ENCODE measurements at places on chromosomes 3 and 15. TPM values are rescaled to one million over a fixed set of nuclear protein-coding genes. Genes with fewer than 3 reads are reported as not detected.

The TEX55 gene
- not detected for total RNA-seq

The GABRR3 gene
- total RNA-seq, result not detected

The CFAP100 gene
- total RNA-seq, result 55.4 TPM

The PLA2G4D gene
- total RNA-seq, result not detected

The ACKR4 gene
- total RNA-seq, result 7.2 TPM

The TRPM1 gene
- not detected for total RNA-seq

The PARP9 gene
- total RNA-seq, result 60.8 TPM

The MITF gene
- 27.7 TPM for total RNA-seq

DNA sequence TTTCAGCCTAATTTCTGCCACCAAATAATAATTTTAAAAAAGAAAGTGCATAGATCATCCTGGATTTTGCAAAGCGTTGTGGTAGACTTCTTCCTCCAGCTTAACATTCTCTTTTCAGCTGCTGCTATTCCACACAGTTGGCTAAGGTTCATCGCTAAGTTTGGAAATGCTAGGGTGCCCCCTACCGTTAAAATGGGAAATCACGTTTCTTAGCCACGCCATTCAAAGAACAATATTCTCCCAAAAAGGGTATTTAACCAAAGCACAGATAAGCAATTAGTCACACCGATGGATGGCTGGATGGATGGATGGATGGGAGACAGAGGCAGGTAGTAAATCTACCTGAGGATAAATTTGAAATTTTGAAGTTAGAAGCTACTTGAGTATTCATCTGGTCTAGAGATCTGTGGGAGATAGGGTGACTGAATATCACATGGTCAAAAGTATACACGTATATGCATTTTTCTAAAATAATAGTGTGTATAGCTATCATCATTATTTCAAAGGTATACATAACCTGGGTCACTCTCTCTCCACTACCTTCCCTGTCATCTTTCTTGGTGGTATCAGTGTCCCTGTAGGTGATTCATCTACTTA lies 67.2 kb downstream of the EFHB start:
- no peaks in the 10 kb centered on the region for H3K27me3 ChIP-seq
- no peaks in the 10 kb centered on the region for H3K4me1 ChIP-seq
- H3K36me3 ChIP-seq, result no peaks in the 10 kb centered on the region
- no peak overlapping the region for H3K4me3 ChIP-seq

GRCh38 chr3:134892761-134893160 lies 97.7 kb downstream of the EPHB1 start:
- H3K27ac ChIP-seq, result no peak overlapping the region
- no peaks in the 10 kb centered on the region for H3K27me3 ChIP-seq
- no peak overlapping the region for H3K4me3 ChIP-seq
- DNase-seq, result no peak
- H3K36me3 ChIP-seq, result no peaks in the 10 kb centered on the region

DNA sequence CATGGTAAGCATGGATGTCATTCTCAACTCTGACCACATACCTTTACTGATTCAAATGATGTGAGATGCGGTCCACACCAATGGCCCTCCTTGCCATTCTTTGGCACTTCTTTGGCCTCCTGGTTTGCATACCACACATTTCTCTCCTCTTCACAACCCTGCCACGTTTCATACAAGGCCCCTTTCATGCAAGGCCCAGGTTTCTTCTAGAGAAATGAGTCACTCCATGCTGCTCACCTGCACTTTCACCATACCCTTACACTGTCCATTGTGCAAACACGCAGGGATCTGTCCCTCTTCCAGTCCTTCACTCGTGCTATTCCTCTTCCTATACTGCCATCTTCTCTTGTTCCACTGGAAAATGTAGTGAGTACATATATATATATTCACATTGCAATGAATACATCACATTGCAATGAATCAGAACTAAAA lies 24.4 kb upstream of the SLC24A5 start:
- H3K27me3 ChIP-seq, result no peaks in the 10 kb centered on the region
- no peaks in the 10 kb centered on the region for H3K4me1 ChIP-seq
- H3K27ac ChIP-seq, result no peak overlapping the region
- DNase-seq, result no peak

- H3K4me1 ChIP-seq, result peaks cover 19% of the 10 kb centered on the region
- no peak overlapping the region for H3K4me3 ChIP-seq
- DNase-seq, result no peak
- H3K36me3 ChIP-seq, result peaks cover 55% of the 10 kb centered on the region
- H3K27me3 ChIP-seq, result no peaks in the 10 kb centered on the region
- H3K27ac ChIP-seq, result no peak overlapping the region
Measured at GRCh38 chr15:90876046-90876445, 7.7 kb downstream of the FURIN start.

GRCh38 chr3:16249336-16249735 lies 15.4 kb downstream of the DPH3 start:
- no peak for DNase-seq
- no peak overlapping the region for H3K27ac ChIP-seq
- H3K27me3 ChIP-seq, result no peaks in the 10 kb centered on the region

- DNase-seq, result peak; percentile 49
- H3K4me3 ChIP-seq, result no peak overlapping the region
- H3K36me3 ChIP-seq, result no peaks in the 10 kb centered on the region
- peaks cover 15% of the 10 kb centered on the region for H3K4me1 ChIP-seq
Measured at GRCh38 chr3:194575484-194576210, 57.6 kb downstream of the TMEM44 start.

- no peak for DNase-seq
- no peaks in the 10 kb centered on the region for H3K27me3 ChIP-seq
- H3K4me1 ChIP-seq, result no peaks in the 10 kb centered on the region
- no peak overlapping the region for H3K4me3 ChIP-seq
- no peak overlapping the region for H3K27ac ChIP-seq
- no peaks in the 10 kb centered on the region for H3K36me3 ChIP-seq
Measured at GRCh38 chr3:175212896-175213295, 353.8 kb downstream of the NAALADL2 start.

GRCh38 chr15:40339621-40339945 lies 1.2 kb downstream of the CCDC9B start:
- no peak for DNase-seq
- peak overlapping the region; percentile 93 for H3K27ac ChIP-seq
- H3K4me3 ChIP-seq, result peak overlapping the region; percentile 45
- peaks cover 86% of the 10 kb centered on the region for H3K4me1 ChIP-seq

- no peaks in the 10 kb centered on the region for H3K4me1 ChIP-seq
- no peak for DNase-seq
- no peak overlapping the region for H3K4me3 ChIP-seq
- no peaks in the 10 kb centered on the region for H3K27me3 ChIP-seq
Measured at GRCh38 chr3:187403768-187404288, 35.6 kb downstream of the RTP4 start.

GRCh38 chr15:38367476-38367875 lies 86.5 kb upstream of the FAM98B start:
- no peaks in the 10 kb centered on the region for H3K4me1 ChIP-seq
- H3K36me3 ChIP-seq, result no peaks in the 10 kb centered on the region
- no peak overlapping the region for H3K27ac ChIP-seq
- no peak overlapping the region for H3K4me3 ChIP-seq

DNA sequence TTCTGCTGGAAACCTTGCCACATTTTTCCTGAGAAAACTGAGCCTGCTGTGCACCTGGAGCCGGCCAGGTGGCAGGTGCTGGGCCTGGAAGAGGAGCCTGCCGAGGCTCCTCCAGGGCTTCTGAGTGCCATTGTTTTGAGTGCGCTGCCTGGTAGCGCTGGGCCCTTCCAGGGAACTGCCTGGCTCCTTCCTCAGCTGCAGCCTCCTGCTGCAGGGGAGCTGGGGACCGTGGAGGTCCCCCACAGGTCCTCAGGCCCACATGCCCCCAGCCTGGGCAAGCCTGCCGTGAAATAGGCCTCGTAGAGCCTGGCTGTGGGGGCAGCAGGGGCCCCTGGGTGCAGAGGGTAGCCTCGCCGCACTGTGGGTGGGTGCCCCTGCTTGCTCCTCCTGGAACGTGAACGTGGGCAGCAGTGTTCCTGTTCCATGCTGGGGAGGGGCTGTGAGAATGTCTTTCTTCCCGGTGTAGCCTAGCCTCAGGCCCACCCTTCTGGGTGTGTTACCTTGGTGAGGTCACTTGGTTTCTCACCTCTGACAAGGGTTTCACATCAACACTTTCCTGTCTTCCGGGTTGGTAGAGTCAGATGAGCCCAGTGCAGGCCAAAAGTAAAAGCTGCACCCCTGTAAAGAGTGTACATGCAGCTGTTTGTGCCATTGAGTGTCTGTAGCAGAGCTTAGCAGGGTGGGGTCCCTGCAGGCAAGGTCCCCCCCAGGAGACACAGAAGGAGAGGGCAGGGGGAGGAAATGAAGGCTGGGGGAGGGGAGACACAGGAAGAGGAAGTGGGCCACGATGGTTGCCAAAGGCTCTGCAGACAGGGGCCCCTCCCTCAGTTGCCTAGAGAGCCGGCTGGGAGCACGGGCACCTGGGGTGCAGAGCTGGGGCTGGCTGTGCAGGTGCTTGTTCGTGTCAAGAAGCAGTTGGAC lies 34.5 kb downstream of the KLF13 start:
- H3K27me3 ChIP-seq, result no peaks in the 10 kb centered on the region
- H3K36me3 ChIP-seq, result no peaks in the 10 kb centered on the region
- DNase-seq, result peak; percentile 85

DNA sequence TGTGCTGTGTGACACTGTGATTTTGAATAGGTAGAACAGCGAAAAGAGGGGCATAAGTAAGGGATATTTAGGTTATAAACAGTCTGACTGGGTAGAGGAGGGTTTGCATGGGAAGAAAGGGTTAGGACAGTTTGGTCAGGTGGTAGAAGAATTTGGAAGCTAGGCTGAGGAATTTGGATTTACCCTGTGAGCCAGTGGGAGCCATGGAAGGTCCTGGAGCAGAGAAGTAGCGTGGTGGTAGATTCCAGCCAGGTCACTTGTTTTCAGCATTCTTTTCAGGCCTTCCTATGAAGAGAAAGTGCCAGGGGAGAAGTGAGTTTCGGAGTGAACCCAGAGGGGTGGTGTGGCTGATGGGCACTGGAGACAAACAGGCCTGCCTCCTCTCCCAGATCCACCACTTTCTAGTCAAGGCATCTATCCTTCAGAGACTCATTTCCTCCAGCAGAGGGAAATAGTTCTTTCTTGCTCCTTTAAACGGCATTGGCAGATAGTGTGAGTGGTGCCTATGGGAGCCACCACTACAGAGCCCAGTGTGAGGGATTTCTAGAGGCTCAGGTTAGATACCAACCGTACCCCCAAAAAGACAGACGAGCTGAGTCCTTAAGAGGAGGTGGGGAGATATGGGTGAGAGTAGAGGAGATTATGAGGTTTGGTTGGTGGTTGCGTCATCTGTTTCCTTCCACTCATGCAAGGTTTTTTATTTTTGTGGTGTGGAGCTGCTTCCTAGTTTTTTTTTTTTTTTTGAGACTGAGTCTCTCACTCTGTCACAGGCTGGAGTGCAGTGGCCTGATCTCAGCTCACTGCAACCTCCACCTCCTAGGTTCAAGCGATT lies 21.2 kb downstream of the PXK start:
- H3K27me3 ChIP-seq, result no peaks in the 10 kb centered on the region
- DNase-seq, result no peak
- H3K4me1 ChIP-seq, result peaks cover 39% of the 10 kb centered on the region
- H3K27ac ChIP-seq, result no peak overlapping the region
- H3K36me3 ChIP-seq, result no peaks in the 10 kb centered on the region
- no peak overlapping the region for H3K4me3 ChIP-seq

DNA sequence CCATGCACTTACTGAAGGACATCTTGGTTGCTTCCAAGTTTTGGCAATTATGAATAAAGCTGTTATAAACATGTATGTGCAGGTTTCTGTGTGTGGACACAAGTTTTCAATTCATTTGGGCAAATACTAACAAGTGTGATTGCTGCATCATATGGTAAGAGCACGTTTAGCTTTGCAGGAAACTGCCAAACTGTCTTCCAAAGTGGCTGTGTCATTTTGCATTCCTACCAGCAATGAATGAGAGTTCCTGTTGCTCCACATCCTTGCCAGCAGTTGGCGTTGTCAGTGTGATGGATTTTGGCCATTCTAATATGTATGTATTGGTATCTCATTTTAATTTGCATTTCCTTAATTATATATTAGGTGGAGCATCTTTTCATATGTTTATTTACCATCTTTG lies 280.1 kb downstream of the SV2B start:
- no peak overlapping the region for H3K4me3 ChIP-seq
- no peaks in the 10 kb centered on the region for H3K36me3 ChIP-seq
- H3K27me3 ChIP-seq, result no peaks in the 10 kb centered on the region
- DNase-seq, result no peak

- H3K4me3 ChIP-seq, result no peak overlapping the region
- no peak for DNase-seq
- H3K4me1 ChIP-seq, result peaks cover 20% of the 10 kb centered on the region
- H3K27me3 ChIP-seq, result no peaks in the 10 kb centered on the region
- peak overlapping the region; percentile 77 for H3K27ac ChIP-seq
- no peaks in the 10 kb centered on the region for H3K36me3 ChIP-seq
Measured at GRCh38 chr3:40782111-40782721, 257.5 kb downstream of the ZNF621 start.

- peaks cover 21% of the 10 kb centered on the region for H3K36me3 ChIP-seq
- no peak overlapping the region for H3K4me3 ChIP-seq
- no peaks in the 10 kb centered on the region for H3K27me3 ChIP-seq
- DNase-seq, result no peak
- no peak overlapping the region for H3K27ac ChIP-seq
Measured at GRCh38 chr15:75350601-75351361, 3.9 kb downstream of the NEIL1 start.

- DNase-seq, result no peak
- peaks cover 3% of the 10 kb centered on the region for H3K4me1 ChIP-seq
- H3K27ac ChIP-seq, result no peak overlapping the region
- no peaks in the 10 kb centered on the region for H3K36me3 ChIP-seq
- no peak overlapping the region for H3K4me3 ChIP-seq
Measured at GRCh38 chr3:157464321-157464720, 27.7 kb downstream of the PTX3 start.

GRCh38 chr3:113277941-113278598 lies 66.7 kb downstream of the BOC start:
- H3K27me3 ChIP-seq, result no peaks in the 10 kb centered on the region
- H3K4me1 ChIP-seq, result peaks cover 14% of the 10 kb centered on the region
- DNase-seq, result no peak

DNA sequence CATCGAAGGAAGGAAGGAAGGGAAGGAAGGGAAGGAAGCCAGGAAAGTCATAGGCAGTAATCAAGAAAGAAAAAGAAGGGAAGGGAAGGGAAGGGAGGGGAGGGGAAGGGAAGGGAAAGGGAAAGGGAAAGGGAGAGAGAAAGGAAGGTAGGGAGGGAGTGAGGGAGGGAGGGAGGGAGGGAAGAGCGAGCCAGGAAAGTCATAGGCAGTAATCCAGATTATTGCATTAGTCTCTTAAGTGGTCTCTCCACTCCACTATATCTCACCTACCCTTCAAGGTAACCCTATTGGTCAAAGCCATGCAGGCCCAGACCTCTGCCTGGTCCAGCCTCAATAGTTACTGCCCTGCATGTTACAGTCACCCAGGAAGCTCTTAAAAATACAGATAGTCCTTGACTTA lies 106.2 kb upstream of the RAP2B start:
- no peaks in the 10 kb centered on the region for H3K36me3 ChIP-seq
- H3K27me3 ChIP-seq, result no peaks in the 10 kb centered on the region
- H3K4me1 ChIP-seq, result no peaks in the 10 kb centered on the region
- DNase-seq, result no peak

- H3K4me3 ChIP-seq, result no peak overlapping the region
- no peaks in the 10 kb centered on the region for H3K36me3 ChIP-seq
- no peak for DNase-seq
- H3K27ac ChIP-seq, result no peak overlapping the region
- peaks cover 6% of the 10 kb centered on the region for H3K4me1 ChIP-seq
Measured at GRCh38 chr3:169259661-169260060, 403.9 kb downstream of the MECOM start.

All from upper lobe of left lung (tissue), 6 donors.